NCI-H345 (cell line): ENCODE measurements at places on chromosomes 6 and 20.

DNA sequence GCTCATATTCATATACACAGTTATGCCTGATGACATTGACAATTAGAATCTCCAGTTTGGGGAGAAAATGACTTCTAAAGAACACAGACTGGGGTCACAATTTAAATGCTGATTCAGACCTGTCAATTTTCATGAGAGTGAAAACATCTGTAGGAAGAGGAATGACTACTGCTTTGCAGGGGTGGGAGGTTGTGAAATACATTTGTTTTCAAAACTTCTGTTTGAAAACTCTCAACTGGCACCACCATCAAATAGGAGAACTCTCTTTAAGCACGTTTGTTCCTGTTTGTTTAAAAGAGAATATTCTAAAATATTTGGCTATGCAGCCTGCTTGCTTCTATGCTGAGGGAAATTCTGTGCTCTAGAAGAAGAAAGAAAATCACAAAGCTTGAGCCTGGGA is 50.8 kb upstream of the ADGRF5 start:
- DNase-seq = no peak

DNA sequence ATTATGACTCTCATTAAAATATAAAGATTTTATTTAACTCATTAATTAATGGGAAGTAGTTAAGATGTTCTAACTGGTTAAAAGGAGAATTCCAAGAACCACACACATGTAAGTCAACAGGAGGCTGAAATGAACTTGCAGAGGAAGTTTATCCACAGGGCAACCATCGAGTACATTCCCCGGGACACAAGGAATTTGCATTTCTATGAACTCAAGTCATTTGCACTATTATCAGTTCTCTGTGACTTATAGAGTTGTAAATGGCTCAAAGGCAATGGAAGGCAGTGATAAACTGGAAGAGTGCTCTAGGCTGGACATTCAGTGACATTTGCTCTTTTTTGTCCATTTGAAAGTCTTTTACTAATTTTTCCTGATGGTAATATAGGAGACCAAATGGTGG is 97.4 kb downstream of the SNX5 start:
- no peak for DNase-seq

DNA sequence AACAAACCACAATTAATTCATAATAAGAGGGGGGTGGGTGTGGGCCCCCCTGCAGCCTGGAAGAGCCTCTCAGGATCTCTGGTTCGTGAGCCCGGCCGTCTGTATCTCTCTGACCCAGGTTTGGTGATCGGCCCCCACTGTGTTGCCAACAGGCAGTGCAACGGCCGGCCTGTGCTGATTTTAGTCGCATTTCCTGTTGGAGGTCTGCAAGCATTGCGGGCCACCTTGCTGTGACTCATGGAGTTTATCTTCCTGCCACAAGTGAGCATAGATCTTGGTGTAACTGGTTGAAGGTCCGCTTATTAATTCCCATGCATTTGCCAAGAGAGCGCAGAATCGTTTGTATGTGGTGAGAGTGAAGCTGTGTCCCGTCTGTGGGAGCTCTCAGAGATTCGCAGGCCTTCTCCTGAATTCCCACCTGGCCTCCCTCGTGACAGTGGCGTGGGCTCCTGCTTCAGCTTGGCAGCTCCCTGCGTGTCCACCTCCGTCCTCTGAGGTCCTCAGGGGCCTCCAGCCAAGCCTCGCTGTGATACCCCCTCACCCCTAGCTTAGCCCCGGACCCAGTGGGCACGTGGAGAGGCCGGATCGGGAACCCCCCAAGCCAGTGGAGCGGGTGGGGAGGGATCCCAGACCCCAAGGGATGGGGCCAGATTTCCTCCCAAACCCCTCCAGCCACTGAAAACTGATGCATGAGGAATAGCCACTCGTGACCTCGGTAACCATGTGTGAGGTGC is 269.8 kb downstream of the CDH4 start:
- no peak for DNase-seq

- no peak for DNase-seq
Observed at GRCh38 chr6:133312006-133312405, 70.8 kb downstream of the EYA4 start.

DNA sequence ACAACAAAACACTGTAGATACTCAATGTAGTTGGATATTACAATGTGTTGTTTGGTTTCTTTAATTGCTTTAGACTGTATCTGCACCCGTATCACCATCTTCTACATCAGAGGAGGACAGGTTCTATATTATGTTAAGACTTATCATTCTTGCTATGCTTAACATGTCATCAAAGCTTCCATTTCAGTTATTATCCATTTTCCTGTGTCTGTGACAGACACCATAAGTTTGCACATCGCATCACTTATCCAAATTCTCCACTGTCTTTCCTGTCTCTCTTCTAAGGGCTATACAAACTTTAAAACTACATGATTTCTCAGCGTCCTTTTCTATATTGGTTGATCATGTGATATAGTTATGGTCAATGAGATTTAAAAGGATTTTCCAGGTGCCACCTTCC is 719.0 kb downstream of the TBC1D32 start:
- DNase-seq = no peak

- no peak for DNase-seq
Observed at GRCh38 chr6:21744331-21744730, 150.8 kb downstream of the SOX4 start.

DNA sequence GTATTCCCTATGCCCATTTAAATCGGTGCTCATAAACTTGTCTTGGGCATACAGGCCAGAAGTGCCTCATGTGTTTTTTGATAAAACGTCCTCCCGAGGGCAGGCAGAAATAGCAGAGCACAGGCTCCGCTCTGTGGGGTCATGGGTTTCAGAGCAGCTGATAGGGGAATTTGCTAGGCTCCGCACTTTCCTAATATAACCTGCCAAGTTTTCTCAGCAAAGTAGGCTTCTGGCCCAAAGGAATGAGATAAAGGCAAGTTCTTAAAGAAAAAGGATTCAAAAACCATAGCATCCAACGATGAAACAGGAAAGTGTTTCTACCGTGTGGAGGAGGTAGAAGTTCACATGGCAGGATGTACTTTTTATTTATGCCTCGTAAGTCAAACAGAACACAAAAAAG is 69.8 kb upstream of the RALGAPA2 start:
- no peak for DNase-seq

DNA sequence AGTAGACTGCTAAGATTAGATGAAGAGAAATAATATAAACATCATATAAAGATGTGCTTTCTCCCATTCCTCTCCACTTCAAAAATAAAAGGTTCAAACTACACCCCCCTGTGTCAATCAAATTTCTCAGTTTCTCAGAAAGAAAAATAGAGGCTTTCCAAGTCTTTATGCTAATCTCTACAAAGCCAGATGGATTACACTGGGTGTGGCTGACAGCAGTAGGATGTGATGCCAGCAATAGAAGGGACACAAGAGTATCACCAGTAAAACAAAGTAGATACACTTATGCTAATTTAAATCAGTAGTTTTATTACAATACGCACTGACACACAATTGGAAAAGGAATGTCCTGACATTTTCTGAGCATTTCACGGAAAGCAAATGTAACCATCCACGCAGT is 353.4 kb downstream of the RNGTT start:
- DNase-seq = no peak

GRCh38 chr6:142478117-142478516 is 176.3 kb downstream of the ADGRG6 start:
- DNase-seq = no peak

- DNase-seq = peak; percentile 12
Observed at GRCh38 chr6:73285674-73286283, 22.8 kb upstream of the KHDC1 start.

- DNase-seq = no peak
Observed at GRCh38 chr6:134596191-134596590, 278.3 kb upstream of the SGK1 start.

DNA sequence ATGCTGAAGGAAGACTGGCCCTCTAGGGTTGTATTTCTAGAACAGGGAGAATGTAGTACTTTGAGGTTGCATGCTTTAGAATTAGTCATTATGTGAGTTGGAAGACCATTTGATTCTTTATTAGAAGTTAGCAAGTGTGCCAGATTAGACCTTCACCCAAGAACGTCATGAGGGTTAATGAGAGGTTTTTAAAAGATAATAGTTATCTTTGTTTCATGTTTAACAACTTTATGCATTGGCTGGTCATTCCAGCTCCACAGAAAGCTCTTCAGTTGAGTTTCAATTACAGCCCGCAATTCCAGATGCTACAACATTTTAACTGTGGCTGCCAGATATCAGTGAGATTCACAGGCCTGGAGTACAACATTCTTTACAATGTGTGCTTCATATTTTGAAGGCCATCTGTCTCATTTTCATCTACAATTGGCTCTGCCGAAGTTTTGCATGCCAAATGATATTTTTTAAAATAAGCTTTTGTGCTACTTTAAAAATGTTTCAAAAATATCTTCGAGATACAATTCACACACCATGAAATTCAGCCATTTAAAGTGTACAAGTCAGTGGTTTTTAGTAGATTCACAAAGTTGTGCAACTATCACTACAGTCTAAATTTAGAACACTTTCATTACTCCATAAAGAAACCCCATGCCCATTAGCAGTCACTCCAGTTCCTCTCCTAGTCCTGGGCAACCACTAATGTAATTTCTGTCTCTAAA is 61.1 kb upstream of the FBXO30 start:
- no peak for DNase-seq

DNA sequence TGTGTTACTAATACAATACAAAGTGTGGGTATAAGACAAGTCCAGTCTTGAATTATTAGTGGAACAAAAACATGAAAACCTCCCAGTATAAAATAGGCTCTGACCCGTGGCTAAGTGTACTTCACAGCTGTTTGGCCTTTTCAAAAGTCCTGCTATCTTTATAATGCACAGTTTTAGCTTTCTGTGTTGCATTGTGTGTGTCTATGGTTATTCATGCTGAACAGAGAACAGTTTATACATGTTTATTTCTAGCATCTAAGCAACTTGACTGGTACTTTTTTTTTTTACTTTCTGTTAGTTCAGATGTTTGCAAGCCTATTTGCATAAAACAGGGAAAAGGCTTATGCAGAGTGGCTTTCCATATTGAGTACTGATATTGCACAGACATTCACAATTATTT is 119.2 kb upstream of the CCN2 start:
- DNase-seq = no peak

- no peak for DNase-seq
Observed at GRCh38 chr6:109186012-109186411, 90.7 kb downstream of the CEP57L1 start.

GRCh38 chr20:58306421-58307261 is 2.9 kb upstream of the RAB22A start:
- DNase-seq = no peak

GRCh38 chr20:1720845-1721475 is 63.4 kb upstream of the SIRPG start:
- no peak for DNase-seq

DNA sequence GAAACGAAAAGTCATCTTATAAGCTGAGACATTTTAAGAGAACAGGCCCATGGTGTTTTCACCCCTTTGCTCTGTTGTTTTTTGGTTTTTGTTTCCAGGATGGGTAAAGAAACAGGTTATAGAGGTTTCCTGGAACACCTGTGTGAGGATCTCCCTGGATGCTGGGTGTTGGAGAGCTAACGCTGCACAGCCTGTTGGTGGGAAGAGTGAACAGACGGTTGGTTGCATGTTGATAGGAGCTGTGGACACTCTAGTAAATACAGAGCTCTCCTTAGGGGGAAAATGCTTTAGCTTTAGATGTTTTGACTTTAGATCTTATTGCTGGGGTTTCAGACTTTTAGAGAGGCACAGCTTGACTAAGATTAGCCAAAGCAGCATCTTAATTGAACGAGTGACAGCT is 235.2 kb downstream of the SOX4 start:
- DNase-seq = no peak

GRCh38 chr6:55208478-55209458 is 34.5 kb downstream of the HCRTR2 start:
- no peak for DNase-seq

DNA sequence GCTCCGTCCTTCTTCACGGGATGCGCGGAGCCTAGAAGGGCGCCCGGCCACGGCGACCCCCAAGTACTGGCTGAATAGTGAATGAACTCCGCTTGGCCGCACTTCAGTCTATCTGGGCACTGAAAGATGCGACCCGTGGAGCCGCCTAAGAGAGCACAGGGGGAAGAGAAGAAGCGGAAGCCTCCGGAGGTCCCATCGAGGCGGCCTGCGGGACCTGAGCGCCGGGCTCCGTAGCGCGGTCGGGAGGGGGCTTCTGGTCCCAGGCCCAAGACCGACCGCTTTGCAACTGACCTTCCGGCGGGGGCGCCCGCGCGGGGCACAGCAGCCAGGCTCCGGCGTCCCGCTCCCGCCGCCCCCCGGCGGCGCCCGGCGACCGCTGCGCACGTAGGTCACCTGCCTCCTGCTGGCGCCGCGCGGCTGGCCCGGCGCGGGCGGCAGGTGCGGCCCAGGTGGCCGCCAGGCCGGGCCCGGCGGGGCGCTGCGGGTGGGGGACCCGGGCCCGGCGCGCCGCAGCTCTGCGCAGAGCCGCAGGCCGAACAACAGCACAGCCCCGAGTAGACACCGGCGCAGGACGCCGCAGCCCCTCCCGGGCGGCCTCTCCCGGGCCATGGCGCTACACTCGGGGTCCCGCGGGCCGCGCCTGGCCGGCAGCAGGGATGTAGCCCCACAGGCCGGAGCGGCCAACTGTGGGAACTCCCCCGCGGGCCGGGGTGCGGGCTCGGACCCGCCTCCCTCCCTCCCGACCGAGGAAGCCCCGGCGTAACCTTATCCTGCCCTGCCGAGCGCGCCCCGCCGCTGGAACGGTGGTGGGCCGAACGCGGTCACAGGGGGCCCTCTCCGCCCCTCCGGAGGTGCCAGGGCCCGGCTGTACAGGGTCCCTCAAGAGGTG is at the start of gene METTL24:
Gene METTL24 (minus strand): TSS at position 686 of the 889 bp plus-strand sequence. CDS start 77 bp downstream, at position 609.
- peak; percentile 27 for DNase-seq

DNA sequence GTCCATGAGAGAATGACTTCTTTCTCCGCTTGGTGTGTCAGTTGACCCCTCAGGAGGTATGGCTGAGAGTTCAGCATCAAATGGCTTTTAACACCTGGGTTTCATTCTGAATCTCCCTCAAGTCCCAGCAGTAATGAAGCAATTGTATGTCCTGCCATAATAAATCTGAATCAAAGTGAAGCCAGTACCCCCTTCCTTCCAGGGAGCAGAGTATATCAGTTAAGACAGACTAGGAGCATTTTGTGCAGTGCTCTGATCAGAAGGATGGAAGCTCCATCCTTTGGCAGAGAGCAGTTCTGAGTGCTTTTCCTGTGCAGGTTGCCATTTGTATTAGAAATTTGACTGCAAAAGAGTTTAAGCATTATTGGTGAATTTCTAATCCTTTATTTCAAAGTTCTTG is 46.9 kb upstream of the SPACA1 start:
- no peak for DNase-seq

DNA sequence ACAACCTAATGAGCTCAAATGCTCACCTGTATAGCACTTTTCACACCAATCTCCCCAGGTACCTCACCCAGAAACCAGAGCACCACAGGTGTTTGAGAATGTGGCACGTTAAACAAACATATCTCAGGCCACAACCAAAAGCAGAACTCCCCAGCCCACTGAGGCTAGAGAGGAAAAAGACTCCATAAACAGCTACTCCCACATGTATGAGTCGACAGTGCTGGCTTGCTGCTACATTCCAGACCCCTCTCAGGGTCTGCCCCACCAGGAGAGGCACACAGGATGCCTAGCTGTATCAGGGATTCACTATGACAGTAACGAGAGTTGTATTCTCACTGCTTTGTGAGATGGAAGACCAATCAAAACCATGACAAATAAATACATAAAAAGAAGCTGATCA is 242.6 kb upstream of the ARID1B start:
- DNase-seq = no peak
